ENCODE measurements at places on chromosomes 1 and 21.

DNA sequence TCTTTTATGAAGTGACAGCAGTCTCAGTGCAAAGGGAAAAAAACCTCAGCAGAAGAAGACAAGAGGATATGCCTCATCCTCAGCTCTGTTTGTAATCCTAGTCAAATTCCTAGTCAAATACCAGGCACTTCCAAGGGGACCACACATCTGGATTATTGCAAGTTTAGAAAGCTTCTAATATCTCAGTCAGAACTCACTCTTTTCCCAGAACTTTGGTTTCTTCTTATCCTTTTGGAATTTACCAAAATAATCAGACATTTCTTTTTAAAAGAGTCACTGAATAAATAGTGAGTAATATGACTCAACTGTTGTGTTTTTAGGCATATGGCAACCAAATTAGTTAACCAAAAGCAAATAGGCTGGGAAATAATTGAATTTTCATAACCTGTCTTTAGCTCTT is 47.8 kb downstream of the PRRX1 start:
- no peak for DNase-seq

DNA sequence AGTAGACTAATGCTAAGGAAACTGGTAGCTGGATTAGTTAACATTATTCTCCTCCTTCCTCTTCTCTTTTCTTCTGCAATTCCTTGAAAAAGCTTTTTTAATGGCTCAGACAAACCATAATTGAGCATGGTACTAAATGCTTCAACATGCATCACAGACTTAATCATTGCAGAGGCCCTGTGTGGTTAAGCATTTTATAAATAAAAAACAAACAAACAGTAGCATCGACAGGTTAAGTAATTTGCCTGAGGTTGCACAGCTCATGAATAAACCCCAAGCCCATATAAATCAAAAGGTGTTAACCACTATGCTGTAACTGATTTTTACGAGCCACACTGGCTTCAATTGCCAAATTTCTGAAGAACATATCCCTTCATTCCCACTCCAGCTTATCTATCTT is 462.1 kb downstream of the LMO4 start:
- no peak for DNase-seq

DNA sequence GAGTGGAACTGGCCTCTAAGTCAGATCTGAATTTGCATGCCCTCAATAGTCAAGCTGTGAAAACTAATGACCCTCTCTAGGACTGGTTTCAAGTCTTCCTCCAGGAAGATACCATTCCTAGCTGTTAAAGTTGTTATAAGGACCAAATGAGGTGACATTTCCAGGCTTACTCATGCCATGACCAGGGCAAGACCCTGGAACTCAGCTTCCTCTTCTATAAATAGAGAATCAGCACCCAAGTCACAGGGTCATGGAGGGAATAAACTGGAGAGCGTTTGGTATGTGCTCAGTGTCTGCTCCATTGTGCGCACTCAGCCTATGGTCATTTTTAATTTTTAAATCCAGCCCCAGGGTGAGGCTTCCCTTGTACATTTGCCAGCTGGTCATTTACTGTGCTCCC is 2.5 kb downstream of the S100A9 start:
- DNase-seq, result no peak

DNA sequence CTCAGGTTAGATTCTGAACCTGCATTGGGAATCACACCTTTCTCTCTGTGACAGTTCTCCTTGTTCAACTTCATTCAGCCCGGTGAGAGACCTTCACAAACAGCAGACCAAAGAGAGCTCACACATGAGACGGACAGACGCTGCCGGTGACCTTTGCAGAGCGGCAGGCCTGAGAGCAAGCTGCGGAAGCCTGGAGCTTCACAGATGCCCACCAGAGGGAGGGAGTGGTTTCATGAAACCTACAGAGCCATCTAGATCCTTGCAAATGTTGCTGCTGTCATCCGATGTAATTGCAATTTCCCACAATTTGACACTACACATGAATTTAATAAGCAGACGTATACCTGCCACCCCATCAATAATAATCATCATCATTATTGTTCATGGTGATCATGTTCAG is 39.4 kb downstream of the GRIK3 start:
- no peak for DNase-seq

DNA sequence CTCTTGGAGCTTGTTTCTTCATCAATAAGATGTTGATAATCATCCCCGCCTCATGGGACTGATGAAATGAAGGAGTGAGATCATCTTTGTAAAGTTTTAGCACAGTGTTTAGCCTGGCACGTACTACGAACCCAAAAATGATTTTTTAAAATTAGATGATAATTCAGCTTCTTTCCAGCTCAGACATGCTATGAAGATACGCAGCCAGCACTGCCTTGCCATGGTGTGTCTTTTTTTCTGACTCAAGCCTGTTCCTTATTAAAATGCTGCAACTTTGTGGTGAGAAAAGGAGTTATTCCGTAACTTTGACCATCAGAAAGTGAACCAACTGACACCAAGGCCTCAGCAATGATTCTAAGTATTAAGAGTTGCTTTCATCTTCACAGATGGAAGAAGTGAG is 269.0 kb downstream of the LTN1 start:
- DNase-seq, result no peak

GRCh38 chr21:28799926-28800325 is 192.8 kb downstream of the LTN1 start:
- DNase-seq, result no peak

Data from uterus (tissue), 4 donors.